SJSA1 (cell line): ENCODE measurements at places on chromosomes 5 and 9. TPM values are rescaled to one million over a fixed set of nuclear protein-coding genes. Genes with fewer than 3 reads are reported as not detected.

GRCh38 chr9:79570448-79571308 lies 1.1 kb upstream of the TLE4 start:
- DNase-seq = peak; percentile 15

GRCh38 chr9:97740848-97741821 lies 44.0 kb upstream of the XPA start:
- DNase-seq = no peak

The CRAT gene
- total RNA-seq = 8.9 and 20.3 TPM in 2 replicates

GRCh38 chr5:150397782-150398721 lies 14.7 kb downstream of the CD74 start:
- no peak for DNase-seq

GRCh38 chr9:118729981-118730380 lies 639.3 kb downstream of the BRINP1 start:
- no peak for DNase-seq

DNA sequence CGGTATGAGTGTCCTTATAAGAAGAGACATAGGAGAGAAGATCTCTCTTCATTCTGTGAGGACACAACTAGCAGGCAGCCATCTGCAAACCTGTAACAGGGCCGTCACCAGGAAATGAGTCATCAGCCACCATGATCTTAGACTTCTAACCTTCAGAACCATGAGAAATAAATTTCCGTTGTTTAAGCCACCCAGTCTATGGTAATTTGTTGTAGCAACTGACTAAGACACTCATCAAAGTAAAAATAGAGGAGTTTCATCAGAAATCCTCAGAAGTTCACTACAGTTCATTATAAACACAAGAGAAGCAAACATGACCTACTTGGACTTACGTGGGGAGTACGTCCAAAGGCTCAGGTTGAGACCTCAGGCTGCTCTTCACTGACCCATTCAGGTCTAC lies 357.7 kb downstream of the SEMA5A start:
- DNase-seq = peak; percentile 91

- DNase-seq = no peak
Measured at GRCh38 chr5:82679660-82680059, 397.5 kb downstream of the TMEM167A start.

DNA sequence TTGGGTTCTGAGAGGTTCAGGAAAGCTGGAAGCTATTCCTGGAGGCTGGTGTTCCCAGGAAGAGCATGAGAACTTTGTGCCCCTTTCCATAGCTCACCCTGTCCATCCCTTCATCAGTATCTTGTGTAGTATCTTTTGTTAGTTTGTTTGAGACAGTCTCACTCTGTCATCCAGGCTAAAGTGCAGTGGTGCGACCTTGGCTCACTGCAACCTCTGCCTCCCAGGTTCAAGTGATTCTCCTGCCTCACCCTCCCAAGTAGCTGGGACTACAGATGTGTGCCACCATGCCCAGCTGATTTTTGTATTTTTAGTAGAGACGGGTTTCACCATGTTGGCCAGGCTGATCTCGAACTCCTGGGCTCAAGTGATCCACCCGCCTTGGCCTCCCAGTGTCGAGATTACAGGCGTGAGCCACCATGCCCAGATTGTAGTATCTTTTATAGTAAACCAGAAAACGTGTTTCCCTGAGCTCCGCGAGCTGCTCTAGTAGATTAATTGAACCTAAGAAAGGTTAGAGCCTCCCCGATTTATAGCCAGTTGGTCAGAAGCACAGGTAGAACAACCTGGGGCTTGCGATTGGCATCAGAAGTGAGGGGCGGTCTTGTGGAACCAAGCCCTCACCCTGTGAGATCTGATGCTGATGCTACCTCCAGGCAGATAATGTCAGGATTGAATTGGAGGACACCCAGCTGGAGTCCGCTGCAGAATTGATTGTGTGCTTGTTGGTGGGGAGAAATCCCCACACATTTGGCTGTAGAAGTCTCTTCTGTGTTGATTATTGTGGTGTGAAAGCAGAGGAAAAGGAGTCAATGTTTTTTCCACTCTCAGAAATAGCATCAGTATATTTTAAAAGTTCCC lies 32.3 kb downstream of the ATP6V0E1 start:
- no peak for DNase-seq

The TLE4 gene
- total RNA-seq = 54.6 and 64.5 TPM in 2 replicates

GRCh38 chr9:121743441-121744001 lies 92.1 kb downstream of the DAB2IP start:
- peak; percentile 62 for DNase-seq

DNA sequence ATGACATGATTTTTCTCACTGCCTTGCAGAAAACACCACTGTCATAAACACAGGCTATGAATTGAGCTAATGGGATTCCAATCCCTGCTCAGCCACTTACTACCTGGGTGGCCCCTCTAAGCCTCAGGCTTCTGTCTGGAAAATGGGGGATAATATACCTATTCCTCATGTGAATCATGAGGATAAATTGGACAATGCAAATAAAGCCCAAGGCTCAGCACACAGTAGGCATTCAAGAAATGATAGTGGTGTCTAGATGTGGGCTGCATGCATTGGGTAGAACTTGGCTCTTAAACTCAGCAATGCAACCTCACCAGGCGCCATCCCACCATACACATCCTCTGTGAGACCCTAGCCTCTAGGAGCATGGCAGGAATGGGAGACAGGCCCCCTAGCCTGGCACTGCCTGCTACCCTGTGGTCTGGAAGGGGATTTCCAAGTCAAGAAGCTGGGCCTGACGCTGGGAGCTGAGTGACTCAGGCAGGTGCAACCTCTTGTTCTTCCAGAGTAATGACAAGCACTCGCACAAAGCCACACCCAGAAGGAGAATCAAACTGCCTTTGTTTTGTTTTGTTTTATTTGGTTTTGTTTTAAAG lies 2.3 kb upstream of the TNIP1 start:
- DNase-seq = peak; percentile 98

DNA sequence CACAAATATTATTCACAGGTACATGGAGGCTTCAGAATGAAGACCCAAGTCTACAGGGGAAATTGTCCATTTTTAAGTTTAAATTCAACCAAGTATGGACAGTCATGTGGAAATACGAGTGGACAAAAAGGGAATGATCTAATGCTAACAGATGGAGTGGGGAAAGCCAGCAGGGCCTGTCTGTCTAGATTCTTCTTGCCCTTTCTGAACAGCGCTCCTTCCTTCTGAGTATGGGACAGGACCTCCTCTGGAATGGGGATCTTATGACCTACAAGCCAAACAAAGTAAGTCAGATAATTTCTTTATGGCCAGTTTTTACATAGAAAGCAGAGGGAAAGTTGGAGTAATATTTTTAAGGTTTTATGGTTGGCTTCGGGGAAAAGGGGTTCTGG lies 119.8 kb upstream of the NEK6 start:
- no peak for DNase-seq

- no peak for DNase-seq
Measured at GRCh38 chr5:135916638-135917263, 21.1 kb upstream of the IL9 start.

- no peak for DNase-seq
Measured at GRCh38 chr9:9951556-9952160, 661.1 kb downstream of the PTPRD start.

DNA sequence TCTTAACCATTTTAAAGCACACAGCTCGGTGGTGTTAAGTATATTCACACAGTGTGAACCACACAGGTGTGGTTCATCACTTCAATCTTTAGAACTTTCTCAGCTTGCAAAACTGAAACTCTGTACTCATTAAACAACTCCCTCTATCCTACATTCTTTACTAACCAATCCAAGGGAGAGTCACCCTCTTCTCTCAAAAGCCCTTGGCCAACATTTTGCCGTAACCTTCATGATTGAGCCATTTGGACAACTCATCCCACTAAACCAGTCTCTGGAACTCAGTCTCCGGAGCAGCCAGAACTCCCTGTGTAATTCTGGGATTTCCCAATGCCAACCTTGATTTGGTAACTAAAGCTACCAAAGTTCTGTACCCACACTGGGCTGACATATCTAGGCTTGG lies 84.7 kb downstream of the TTC39B start:
- DNase-seq = no peak

The CYLC2 gene
- total RNA-seq = not detected in 2 replicates

The SLC6A7 gene
- not detected in 2 replicates for total RNA-seq

DNA sequence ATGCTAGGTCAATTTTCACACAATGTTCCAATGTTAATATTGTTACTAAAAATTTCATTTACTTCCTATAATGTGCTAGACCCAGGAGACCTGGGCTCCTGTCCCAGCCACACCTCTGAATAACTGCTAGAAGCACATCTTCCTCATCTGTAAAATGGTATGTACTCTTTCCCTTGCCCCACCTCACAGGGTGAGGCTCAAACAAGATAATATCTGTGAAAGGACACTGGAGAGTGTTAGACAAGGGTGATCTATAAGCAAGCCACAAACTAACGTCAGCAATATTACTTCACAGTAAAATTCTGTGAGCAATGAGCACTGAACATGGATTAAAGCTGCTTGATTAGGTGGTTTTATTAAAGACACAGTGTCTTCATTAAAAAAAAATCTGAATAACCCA lies 186.4 kb downstream of the EPB41L4A start:
- DNase-seq = no peak

The GARNL3 gene
- 0.22 and 2.0 TPM in 2 replicates for total RNA-seq

DNA sequence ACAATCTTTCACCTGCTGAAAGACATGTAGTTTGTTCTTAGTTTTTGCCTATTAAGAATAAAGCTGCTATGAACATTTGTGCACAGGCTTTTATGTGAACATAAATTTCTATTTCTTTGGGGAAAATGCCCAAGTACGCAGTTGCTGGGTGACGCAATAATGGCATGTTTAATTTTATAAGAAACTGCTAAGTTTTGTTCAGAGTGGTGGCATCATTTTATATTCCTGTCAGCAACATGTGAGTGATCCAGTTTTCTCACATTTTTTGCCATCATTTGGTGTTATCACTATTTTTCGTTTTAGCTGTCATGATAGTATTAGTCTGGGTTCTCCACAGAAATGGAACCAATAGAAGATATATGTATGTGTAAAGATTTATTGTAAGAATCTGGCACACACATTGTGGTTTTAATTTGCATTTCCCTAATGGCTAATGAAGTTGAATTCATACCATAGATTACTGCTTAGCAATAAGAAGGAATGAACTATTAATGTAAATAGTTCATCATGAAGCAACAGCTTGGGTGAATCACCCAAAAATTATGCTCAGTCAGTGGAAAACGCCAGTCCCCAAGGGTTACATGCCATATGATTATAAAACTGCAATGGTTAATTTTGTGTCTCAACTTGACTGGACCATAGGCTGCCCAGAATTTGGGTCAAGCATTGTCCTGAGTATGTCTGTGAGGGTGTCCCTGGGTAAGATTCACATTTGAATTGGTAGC lies 358.6 kb downstream of the MSX2 start:
- DNase-seq = no peak
